HAP-1 (cell line): ENCODE measurements at places on chromosomes 12 and 14.

- DNase-seq = peak; percentile 85
These were observed 9.1 kb upstream of the NEMF start for GRCh38 chr14:49861699-49862088.

- no peak for DNase-seq
These were observed 213.6 kb downstream of the DIO2 start for GRCh38 chr14:79997509-79998208.

GRCh38 chr12:5050542-5050941 lies 6.9 kb downstream of the KCNA5 start:
- no peak for DNase-seq

DNA sequence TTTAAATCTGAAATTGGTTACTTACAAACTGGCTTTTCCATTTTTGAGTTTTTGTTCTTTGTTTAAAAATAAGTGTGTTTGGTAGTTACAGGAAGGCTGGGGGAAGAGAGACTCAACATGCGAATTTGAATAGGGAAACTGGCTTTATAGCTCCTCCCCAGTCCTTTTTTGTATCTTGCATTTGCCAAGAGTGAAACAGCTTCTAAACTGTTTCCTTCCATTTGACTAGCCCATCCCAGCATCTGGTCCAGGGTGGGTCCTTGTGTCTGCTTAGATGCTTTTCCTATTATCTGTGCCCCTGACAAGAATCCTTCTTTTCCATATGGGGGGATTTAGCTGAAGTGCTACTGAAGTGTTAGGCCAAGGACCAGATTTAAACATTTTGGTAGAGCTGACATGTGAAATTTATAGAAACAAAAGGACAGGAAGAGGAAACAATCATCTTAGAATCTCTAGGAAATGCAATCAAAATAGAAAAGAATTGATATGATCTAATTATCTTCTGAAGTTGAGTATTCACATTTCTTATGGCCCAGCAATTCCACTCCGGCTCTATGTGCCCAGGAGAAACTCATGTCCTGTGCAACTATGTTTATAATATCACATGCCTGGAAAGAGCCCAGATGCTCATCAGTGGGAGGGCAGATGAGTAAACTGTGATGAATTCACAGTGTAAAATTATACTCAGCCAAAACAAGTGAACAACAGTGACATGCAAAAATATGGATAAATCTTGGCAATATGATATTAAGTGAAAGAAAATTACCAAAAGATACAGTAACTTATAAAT lies 7.4 kb downstream of the SMOC1 start:
- DNase-seq = no peak

DNA sequence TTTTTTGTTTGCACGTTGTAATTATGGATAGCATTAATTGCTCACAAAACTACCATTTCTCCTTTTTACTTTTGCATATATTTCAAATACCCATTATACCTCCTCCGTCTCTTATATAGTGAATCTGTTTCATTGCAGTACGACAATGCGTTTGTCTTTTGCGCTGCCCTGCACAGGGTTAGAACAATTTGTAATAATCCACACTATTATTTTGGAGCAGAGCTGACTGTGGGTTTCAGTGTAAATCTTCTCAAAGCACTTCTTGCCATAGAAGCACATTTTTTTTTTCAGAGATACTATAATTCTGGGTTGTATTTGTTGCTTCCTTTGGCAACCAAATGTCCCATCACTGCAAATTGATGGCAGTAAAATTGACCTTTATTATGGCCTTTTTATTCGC lies 451.8 kb upstream of the STXBP6 start:
- no peak for DNase-seq

GRCh38 chr12:95102916-95103671 lies 29.7 kb upstream of the NR2C1 start:
- no peak for DNase-seq

GRCh38 chr12:228846-229200 lies 14.9 kb upstream of the SLC6A12 start:
- DNase-seq = no peak

DNA sequence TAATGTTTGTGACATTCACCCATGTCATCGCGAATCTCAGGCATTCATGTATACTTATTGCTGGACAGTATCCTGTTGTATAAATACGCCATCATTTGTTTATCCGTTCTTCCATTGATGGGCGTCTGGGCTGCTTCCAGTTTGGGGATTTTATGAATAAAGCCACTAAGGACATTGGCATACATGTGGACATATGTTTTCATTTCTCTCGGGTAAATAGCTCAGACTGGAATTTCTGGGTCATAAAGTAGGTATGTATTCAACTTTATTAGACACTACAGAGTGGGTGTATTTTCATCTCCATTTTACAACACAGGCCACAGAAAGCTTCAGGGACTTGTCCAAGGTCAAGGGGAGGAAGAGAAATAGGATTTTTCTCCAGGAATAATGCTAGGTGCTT lies 48.9 kb downstream of the HRK start:
- DNase-seq = no peak

GRCh38 chr14:104080376-104081260 lies 4.9 kb upstream of the ASPG start:
- DNase-seq = no peak

- no peak for DNase-seq
These were observed 180.2 kb downstream of the CACNA1C start for GRCh38 chr12:2233034-2233433.

DNA sequence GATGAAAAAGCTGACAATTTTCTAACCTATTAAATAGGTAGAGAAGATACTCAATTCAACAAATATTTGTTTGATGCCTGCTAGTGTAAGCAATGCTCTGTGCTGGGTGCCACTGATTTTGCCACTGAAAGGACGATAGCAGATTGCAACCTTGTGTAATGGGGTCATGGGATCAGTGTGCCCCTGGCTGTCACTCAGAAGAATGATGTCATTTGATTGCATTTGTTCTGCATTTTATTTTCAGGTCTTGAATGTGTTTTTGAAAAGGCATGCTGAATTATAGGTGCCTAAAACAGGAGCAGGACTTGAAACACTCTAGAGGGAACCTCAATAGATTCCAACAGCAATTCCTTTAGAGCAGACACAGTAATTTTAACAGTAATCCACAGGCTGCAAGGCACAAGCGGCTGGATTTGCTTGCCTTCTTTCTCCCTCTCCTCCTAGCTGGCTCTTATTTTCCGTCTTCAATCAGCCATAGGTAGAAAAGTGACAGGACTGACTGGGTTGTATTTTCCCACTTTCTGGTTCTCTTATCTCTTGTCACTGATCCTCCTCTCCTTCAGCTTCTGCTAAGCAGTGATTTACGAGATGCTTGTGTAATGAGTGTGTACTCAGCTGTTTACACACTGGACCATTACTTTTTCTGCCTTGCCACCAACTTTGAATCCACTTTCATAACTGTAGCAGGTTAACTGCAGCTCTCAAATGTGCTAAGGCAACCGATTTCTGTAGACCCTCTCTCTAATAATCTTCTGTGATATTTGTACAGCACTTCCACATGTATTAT lies 4.1 kb downstream of the PLXNC1 start:
- no peak for DNase-seq

GRCh38 chr12:32331133-32331532 lies 68.2 kb upstream of the FGD4 start:
- no peak for DNase-seq

- no peak for DNase-seq
These were observed 41.9 kb downstream of the HCAR2 start for GRCh38 chr12:122661246-122661645.

DNA sequence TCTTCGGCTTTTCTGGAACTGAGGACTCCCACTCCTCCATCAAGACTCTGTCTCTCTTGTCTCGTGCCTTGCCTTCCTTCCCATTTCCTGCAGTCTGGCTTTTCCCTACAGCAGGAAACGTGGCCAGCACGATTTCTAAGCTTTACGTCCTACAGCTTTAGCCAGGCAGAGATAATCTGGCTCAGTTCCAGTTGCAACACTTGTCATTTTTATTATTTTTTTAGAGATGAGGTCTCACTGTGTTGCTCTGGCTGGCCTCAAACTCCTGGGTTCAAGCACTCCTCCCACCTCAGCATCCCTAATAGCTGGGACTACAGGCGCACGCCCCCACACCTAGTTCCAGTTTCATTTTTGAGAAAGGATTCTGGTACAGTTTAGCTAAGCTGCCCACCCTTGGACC lies 19.9 kb downstream of the CALM1 start:
- no peak for DNase-seq

DNA sequence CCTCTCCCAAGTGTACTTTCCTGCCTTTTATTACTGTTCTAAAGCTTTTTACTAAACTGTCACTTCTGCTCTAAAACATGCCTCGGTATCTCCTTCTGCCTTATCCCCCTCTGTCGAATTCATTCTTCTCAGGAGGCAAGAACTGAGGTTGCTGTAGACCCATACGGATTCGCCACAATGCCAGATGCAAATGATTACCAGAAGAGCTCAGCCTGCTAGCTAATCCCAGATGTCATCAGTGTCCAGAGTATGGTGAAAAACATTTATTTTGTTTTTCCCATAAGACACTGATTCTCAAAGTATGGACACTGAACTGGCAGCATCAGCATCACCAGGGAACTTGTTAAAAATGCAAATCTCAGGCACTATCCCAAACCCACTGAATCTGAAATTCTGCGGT lies 359.3 kb downstream of the TMTC2 start:
- DNase-seq = no peak

DNA sequence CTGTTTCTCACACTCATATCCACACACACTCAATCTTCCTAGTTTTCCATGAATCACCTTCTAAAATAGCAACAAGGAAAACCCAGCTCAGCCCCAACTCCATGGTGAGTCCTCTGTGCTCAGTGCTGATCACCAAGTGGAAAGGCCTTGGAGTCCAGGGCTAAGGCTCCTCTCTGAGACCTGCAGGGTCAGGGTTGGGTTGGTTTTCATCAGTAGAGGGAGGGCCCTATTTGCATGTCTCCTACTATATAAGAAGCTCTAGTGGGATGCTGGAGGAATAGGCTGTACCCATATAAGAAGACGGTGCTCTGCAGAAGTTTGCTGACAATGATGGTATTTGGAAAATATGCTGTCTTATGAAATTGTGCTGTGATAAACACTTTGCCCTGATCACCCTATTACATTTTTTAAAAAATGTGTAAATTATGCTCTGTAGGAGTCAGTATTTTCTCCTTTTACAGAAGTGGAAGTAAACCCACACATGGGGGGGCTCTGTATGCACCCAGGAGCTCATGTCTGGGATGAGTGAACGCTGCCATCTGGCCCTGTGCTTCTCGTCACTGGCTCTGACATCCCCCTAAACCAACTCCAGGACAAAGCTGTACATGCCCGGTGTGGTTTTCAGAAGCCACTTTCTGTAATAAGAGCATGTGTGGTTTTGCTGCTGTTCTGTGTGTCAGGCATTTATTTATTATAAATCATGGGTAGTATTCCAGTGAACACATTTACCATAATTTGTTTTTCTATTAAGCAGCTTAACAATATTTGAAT lies 536.3 kb downstream of the TMEM121 start:
- DNase-seq = no peak

- no peak for DNase-seq
These were observed 11.0 kb downstream of the ZNF219 start for GRCh38 chr14:21087294-21088091.

DNA sequence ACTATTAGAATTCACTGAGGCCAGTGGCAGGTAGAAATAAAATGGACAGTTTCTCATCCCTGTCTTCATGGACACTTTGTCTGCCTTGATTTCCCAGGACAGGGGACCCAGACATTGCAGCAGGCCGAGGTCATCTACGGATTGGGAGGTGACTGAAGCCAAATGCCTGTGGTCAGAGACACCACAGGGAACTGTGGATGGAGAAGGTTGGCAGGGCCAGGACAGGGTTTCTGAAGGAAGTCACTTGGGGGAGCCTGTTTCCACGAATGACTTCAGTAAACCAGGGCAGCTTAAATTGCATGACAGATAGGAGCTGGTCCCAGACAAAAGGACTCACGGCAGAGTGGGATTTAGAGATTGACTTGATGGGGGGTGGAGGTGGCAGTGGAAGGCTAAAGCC lies 224.9 kb downstream of the NTF3 start:
- DNase-seq = no peak

GRCh38 chr12:19799895-19800602 lies 360.8 kb downstream of the AEBP2 start:
- DNase-seq = no peak

- no peak for DNase-seq
These were observed 13.4 kb downstream of the UBC start for GRCh38 chr12:124901003-124901402.

GRCh38 chr12:66072135-66072534 lies 58.4 kb downstream of the LLPH start:
- no peak for DNase-seq

DNA sequence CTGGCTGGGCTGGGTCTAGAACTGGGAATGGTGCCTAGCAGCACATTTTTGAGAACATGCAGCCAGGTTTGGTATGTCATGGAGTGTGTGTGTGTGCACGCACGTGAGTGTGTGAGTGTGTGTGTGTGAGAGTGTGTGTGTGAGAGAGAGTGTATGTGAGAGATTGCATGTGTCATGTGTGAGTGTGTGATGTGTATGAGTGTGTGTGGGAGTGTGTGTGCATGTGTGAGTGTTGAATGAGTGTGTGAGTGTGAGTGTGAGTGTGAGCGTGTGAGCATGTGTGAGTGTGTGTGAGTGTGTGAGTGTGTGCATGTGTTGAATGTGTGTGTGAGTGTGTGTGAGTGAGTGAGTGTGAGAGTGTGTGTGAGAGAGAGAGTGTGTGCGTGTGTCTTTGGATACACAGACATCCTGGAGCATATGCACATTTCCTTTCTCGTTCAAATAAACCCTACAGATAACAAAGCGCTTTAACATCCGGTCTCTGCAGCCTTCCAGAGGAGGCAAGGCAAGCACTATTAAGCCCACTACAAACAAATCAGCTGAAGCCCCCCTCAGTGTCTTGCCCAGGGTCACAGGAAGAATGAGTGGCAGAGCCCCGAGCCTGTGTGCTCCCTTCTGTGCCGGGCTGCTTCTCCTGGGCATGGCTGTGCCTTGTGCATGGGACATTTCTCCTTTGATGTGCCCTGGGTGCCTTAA lies 108.7 kb upstream of the ETV6 start:
- no peak for DNase-seq
